ENCODE measurements at places on chromosomes 2 and 18.
A peak's percentile ranks its signal among the peaks of the same experiment; 100 is the strongest.

GRCh38 chr2:172993931-172994717 lies 81.5 kb upstream of the MAP3K20 start:
- no peak for DNase-seq

GRCh38 chr2:37917281-37918228 lies 7.5 kb upstream of the RMDN2 start:
- no peak for DNase-seq

DNA sequence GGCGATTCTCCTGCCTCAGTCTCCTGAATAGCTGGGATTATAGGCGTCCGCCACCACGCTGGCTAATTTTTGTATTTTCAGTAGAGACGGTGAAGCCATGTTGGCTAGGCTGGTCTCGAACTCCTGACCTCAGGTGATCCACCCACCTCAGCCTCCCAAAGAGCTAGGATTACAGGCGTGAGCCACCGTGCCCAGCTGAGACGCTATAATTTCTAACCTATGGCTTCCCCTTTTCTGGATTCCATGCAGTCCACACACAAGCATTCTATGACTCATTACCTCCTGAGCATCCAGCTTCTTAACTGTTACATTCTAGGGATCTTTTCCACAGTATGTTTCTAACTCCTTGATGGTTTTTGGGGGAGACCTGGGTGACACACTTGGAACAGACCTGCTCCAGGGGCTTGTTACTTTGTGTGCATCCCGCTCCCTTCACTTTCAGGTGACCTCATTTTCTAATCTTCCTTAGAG lies 11.8 kb upstream of the KCMF1 start:
- DNase-seq, result no peak

- peak; percentile 55 for DNase-seq
Observed at GRCh38 chr2:233912691-233913423, 4.3 kb upstream of the TRPM8 start.
